Fibroblast of skin of right quadriceps (primary cell): ENCODE measurements at places on chromosomes 11 and 22.
A peak's percentile ranks its signal among the peaks of the same experiment; 100 is the strongest.

DNA sequence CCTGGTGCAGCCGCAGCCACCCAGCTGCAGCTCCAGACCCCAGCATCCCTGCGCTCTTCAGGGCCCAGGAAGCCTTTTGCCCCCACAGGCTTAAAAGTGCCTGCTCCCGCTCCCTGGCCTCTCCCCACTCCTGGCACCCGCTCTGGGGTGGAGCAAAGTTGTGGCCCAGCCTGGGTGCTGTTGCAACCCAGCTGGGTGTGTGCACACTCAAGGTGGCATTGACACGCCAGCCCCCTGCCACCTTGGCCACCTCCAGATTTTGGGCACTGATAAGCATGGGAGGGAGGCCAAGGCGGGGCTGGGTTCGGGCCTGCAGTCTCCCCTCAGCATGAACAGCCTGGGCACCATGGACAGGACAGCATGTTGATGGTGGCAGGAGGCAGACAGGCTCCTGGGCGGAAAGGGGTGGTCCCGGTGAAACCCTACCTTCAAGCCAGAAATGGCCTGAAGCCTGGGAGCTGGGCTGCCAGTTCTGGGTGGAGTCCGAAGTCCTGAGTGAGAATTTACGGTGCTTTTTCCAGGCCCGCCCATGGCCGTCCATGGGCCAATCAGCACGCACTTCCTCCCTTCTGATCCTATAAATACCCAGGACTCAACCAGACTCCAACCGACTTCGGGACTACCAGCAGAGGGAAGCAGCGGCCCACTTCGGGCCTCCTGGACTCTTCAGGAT lies 23.6 kb upstream of the RNASEH2C start:
- DNase-seq = peak; percentile 17

GRCh38 chr22:22228921-22229320 lies 15.7 kb upstream of the VPREB1 start:
- DNase-seq = no peak

GRCh38 chr22:50530877-50531545 lies 1.2 kb upstream of the TYMP start:
- DNase-seq = peak; percentile 69

- no peak for DNase-seq
Measured at GRCh38 chr11:120568572-120569307, 57.2 kb downstream of the GRIK4 start.

GRCh38 chr11:70627219-70627618 lies 228.9 kb downstream of the CTTN start:
- DNase-seq = no peak

DNA sequence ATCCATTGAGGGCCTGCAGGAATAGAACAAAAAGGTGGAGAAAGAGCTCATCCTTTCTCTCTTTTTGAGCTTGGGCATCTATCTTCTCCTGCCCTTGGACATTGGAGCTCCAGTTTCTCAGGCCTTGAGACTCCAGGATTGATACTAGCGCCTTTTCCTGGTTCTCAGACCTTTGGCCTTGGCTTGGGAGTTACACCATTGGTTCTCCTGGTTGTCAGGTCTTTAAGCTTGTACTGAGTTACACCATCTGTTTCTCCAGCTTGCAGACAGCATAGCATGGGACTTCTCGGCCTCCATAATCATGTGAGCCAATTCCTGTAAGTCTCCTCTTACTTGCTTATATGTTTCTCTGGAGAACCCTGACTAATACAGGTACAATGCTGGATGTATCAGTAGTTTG lies 72.6 kb downstream of the GRK3 start:
- DNase-seq = no peak

DNA sequence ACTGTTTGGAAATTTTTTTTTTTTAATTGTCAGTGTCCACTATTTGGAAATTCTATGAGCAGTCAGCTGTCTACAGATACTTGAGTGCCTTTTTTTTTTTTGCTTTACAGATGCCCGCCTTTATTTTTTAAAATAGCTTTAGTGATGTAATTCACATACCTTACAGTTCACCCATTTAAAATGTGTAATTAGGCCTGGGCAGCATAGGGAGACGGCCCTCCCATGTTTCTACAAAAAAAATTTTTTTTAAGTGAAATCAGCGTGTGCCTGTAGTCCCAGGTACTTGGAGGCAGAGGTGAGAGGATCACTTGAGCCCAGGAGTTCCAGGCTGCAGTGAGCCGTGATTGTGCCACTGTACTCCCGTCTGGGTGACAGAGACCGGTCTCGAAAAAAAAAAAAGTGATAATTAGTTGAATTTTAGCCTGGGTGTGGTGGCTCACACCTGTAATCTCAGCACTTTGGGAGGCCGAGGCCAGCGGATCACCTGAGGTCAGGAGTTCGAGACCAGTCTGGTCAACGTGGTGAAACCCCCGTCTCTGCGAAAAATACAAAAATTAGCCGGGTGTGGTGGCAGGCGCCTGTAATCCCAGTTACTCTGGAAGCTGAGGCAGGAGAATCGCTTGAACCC lies 1.5 kb downstream of the ZNF143 start:
- peak; percentile 44 for DNase-seq

DNA sequence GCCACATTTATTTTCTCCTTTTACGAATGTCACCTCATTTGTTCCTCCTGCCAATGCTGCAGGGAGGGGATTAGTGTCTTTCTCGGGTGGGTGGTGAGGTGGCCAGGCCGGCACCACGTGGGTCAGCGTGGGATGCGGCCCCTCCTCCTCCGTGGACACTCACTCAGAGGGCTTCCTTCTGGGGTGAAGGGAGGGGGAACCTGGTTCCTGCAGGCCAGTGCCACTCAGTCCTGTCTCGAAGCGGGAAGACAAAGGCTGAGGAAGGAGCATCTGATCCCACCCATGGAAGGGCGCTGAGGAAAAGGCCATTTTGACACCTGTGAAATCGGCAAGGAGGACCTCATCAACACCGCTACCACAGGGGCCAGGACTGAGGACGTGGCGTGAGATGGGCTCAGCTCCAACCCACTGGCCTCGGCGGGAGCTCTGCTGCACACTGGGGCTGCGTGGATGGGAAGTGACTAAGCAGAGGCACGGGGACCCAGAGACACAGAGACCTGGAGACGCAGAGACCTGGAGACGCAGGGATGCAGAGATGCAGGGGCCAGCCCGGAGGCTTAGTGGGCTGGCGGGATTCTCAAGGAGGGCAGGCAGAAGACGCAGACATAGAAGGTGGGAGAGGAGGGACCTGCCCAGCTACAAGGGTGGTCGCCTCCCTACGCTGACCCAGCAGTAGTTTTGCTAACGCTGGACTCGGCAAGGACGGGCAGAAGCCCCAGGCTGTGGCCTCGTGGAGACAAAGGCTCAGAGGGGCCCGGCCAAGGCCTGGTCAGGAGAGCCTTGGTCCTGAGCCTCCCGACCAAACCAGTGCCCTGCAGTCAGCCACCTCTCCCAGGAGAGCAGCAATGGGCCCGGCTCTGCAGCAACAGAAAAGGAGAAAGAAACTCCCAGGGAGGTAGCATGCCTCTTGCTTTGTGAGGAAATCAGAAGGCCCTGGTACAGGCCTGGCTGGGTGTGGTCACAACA lies 1071.2 kb downstream of the BRD1 start:
- no peak for DNase-seq
